ENCODE measurements at places on chromosomes 4 and X.
A peak's percentile ranks its signal among the peaks of the same experiment; 100 is the strongest.

GRCh38 chr4:141028024-141028529 lies 105.2 kb downstream of the RNF150 start:
- no peak for DNase-seq

GRCh38 chrX:46673620-46674359 lies 85.1 kb downstream of the SLC9A7 start:
- no peak for DNase-seq

- DNase-seq = no peak
These were observed 101.7 kb upstream of the KLF8 start for GRCh38 chrX:56130436-56130835.

- no peak for DNase-seq
These were observed 69.9 kb downstream of the TEX13A start for GRCh38 chrX:105150557-105150956.

- DNase-seq = no peak
These were observed 264.3 kb downstream of the NPFFR2 start for GRCh38 chr4:72295966-72296557.

- peak; percentile 15 for DNase-seq
These were observed 10.8 kb downstream of the CTBP1 start for GRCh38 chr4:1237981-1238675.

- DNase-seq = no peak
These were observed 654.6 kb upstream of the GALNT7 start for GRCh38 chr4:172514011-172514410.

DNA sequence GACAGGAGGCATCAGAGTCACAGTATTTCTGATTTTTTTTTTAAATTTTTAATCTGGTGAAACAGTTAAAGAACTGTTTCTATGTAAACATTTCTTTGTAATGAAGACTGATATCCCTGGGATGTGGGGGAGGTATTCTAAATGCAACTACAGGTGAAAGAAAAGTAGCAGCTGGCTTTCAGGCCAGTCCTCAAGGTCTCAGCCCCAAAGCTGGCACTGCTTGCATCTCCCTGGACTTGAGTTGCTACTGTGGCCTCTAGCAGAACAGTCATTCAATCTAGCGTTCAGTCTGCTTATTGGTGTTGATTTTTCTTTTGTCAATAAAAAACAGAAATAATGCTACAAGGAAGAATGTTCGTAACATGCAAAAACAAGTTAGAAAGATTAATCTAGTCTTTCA lies 4.9 kb downstream of the MBNL3 start:
- peak; percentile 26 for DNase-seq

All from adrenal gland (tissue), 19 donors.